GF-D8 (cell line): ENCODE measurements at places on chromosomes 3 and 15.

GRCh38 chr15:70857562-70858285 lies 3.8 kb upstream of the LARP6 start:
- DNase-seq = no peak

- no peak for DNase-seq
These were observed 275.9 kb upstream of the NR2F2 start for GRCh38 chr15:96054621-96055020.

GRCh38 chr15:67126551-67127330 lies 61.3 kb downstream of the SMAD3 start:
- DNase-seq = no peak

GRCh38 chr3:129116482-129116946 lies 5.1 kb downstream of the RAB43 start:
- DNase-seq = peak; percentile 51

DNA sequence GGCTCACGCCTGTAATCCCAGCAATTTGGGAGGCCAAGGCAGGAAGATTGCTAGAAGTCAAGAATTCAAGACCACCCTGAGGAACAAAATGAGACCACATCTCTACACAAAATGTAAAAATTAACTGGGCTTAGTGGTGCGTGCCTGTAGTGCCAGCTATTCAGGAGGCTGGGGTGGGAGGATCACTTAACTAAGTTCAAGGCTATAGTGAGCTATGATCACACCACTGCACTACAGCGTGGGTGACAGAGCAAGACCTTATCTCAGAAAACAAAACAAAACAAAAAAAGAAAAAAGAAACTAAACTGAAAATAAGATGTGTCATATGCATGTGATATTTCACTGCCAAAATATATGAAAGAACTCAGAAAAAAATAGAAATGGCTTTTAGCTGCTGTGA lies 243.3 kb upstream of the CCDC54 start:
- no peak for DNase-seq

- DNase-seq = no peak
These were observed 23.9 kb upstream of the NEK10 start for GRCh38 chr3:27392950-27393679.

- no peak for DNase-seq
These were observed 520.4 kb downstream of the FOXP1 start for GRCh38 chr3:71062952-71063772.

DNA sequence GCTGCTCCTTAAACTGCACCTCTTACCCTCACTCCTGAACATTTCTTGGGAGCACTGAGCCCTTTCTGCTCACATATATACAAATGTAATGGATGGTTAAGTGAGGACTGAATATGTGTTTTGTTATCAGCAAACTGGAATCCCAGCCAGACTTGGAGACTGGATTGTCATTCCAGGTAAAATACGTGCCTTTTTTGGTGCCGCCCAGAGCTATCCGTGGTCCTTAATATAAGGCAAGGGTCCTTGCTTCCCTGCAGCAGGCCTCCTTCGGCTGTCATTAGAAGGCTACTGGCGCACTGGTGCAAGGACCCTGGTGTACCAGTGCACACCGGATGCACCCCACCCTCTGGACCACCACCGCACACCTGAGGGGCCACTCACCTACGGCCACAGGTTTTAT lies 1.1 kb upstream of the GABRB3 start:
- no peak for DNase-seq

- peak; percentile 12 for DNase-seq
These were observed 480.5 kb upstream of the ARRDC4 start for GRCh38 chr15:97479957-97480356.

GRCh38 chr3:106305882-106306435 lies 437.1 kb upstream of the CBLB start:
- no peak for DNase-seq

DNA sequence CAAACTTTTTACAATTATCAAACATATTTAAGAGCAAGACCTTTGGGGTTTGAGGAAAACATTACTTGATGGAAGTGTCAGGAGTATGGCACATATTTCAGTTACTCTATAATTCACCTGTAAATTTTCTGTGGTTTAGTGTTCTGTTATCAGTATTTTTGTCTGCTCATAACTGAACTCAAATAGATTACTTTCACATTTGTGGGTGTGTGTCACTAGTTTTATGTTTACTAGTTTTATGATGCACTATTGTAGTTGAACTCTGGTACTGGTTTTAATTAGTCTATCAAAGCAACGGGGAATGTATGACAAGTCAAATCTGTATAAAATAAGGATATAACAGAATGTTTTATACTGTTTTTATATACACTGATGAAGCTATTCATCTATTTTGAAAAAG lies 27.2 kb downstream of the OXSM start:
- DNase-seq = no peak

DNA sequence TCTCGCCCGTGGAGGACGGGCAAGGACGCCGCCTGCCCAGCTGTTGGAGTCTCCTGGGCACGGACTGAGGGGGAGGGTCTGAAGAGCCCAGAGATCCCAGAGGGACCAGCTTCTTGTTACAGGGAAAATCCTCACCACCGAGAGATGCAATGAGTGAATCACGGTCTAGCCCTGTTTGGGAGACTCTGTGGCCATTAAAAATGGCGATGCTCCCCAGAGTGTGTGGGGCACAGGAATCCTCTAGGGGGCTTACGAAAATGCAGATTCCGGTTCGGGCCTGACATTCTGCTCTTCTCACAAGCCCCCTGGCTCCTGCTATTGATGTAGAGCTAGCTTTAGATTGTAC lies 35.5 kb upstream of the EPHB3 start:
- no peak for DNase-seq

GRCh38 chr15:49137861-49138260 lies 17.5 kb downstream of the COPS2 start:
- DNase-seq = no peak

- DNase-seq = peak; percentile 59
These were observed 10.8 kb upstream of the MFSD1 start for GRCh38 chr3:158790901-158791589.

DNA sequence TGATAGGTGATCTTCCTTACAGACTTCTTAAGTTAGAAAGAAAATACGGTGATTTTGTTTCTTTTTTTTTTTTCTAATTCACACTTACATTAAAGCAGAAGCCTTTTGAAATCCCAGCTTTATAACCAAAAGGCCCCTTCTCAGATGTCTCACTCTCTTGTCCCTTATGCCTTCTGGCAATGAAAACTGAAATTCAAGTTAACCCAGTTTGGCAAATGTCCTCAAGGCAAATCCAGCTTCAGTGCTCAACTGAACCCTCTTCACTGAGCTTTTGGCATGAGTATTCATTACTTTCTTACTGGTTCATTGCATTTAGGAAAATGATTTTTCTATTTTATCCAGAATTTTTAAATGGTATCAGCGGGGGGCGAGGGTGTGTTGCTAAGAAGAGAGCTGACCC lies 17.0 kb downstream of the PLCH1 start:
- no peak for DNase-seq

- DNase-seq = no peak
These were observed 166.6 kb downstream of the XXYLT1 start for GRCh38 chr3:195104340-195104739.

DNA sequence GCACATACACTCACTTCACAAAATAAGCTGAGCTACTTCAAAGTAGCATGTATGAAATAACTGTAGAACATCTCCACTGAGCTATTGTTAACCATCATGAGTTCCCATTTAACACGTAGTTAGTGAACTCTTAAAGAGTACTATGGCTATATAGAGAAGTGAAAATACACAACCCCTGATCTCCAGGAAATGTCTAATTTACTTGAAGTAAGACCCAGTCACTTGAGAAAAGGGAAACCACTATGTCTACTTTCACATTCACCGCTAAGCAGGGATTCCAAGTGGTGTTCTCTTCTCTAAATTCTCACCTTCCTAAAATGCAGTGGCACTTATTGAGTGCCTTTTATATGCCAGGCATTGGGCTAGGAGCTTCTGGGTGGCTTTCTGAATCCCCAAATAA lies 35.0 kb upstream of the COLQ start:
- DNase-seq = no peak

DNA sequence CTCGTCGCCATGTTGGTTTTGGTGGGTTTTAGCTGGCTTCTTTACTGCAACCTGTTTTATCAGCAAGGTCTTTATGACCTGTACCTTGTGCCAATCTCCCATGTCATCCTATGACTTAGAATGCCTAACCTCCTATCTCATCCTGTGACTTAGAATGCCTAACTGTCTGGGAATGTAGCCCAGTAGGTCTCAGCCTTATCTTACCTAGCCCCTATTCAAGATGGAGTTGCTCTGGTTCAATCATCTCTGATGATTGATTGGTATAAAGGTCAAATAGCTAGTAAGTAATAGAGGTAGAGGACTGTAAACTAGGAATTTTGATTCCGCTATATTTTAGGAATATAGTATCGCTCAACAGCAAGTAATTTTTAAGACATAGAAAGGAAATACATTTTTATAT lies 1.3 kb upstream of the ACKR2 start:
- no peak for DNase-seq

- DNase-seq = no peak
These were observed 7.4 kb downstream of the FAM3D start for GRCh38 chr3:58659051-58659675.

DNA sequence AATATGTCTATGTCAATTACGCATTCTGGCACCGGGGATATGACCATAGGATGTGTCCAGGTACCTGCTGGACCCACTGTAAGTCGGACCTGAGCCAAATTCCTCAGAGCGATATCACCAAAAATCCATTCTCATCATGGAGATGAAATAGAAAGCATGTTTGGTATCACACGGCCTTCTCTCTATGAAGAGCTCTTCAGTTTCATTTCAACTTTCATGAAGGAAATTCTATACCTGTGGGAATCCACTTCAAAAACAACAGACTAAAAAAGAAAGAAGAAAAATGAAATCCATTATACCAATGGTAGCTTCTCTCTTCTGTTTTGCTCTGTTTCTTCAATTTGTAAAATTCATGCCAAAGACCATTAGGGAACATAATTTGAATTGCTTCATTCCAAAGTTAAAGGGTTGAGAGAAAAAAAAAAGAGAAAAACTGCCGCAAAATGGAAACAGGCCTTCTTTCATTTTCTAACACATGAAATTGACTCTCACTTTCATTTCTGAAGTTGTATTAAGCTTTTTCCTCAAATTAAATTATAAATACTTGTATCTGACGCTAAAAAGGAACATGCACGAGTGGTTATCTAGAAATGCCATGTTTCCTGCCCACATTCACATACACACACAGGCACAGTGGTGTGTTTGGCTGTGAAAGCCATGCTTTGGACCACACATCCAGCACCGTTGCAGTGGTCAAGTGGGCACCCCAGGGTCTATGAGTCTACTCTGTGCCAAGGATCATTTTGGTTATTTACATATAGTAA lies 46.9 kb upstream of the DIPK2A start:
- no peak for DNase-seq

DNA sequence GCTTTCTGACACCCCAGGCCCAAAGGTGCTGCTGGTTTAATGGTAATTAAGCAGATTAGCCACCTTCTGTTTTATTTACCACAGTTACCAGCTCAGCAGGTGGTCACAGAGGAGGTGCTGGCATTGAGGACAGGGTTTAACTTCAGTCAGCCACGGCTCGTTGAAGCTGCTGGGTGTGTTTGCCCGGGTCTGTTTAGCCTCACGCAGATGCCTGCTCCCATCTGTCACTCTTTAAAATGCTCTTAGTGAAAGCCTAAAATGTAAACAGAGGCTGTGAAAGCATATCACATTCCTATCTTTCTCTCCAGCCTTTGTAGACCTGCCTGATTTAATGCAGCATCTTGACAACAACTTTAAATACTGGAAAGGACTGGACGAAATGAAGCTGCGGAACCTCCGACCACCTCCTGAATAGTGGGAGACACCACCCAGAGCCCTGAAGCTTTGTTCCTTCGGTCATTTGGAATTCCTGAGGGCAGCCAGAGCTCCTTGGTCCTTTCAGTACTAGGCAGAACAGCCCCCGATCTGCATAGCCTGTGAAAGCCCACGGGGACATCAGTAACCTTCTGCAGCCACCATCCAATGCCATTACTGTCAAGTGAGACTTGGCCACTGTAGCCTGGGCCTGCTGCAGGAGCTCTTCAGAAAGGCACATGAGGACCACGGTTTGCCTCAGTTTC lies 156.0 kb downstream of the PDE8A start:
- DNase-seq = no peak

- DNase-seq = no peak
These were observed 83.1 kb downstream of the SST start for GRCh38 chr3:187587076-187587475.

GRCh38 chr3:194072097-194072428 lies 63.9 kb upstream of the HES1 start:
- no peak for DNase-seq

DNA sequence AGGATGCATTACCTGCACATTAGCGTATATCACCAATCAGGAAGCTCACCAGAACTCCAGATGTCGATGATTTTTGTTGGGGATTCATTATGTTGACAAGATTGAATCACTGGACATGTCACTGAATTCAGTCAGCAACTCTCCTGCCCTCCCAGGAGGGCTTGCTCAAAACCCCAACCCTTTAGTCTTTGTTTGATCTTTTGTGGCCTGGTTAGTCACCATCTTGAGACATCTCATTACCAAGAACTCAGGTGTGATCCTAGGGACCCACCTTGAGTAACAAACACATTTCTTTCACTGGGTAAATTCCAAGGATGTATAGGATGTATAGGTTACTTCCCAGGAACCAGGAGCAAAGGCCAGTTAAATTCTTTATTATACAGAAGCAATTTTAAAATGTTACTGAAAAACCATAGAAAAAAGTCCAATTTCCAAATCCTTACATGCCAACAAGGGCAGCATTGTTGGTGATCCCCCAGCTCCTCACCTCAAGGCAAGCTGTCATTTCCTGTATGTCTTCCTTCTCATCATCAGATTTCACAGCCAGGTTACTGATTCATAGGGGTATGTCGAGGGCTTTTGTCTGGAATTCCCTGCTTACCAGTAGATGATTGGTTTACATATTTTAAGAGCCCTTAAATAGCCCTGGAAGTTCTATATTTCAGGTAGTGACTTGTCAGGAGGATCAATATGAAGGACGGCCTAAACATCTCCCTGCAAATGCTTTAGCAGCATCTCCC lies 11.7 kb downstream of the SNRPN start:
- no peak for DNase-seq

GRCh38 chr15:99593070-99593469 lies 27.3 kb downstream of the MEF2A start:
- no peak for DNase-seq
